ENCODE measurements at places on chromosomes 5 and 9.

DNA sequence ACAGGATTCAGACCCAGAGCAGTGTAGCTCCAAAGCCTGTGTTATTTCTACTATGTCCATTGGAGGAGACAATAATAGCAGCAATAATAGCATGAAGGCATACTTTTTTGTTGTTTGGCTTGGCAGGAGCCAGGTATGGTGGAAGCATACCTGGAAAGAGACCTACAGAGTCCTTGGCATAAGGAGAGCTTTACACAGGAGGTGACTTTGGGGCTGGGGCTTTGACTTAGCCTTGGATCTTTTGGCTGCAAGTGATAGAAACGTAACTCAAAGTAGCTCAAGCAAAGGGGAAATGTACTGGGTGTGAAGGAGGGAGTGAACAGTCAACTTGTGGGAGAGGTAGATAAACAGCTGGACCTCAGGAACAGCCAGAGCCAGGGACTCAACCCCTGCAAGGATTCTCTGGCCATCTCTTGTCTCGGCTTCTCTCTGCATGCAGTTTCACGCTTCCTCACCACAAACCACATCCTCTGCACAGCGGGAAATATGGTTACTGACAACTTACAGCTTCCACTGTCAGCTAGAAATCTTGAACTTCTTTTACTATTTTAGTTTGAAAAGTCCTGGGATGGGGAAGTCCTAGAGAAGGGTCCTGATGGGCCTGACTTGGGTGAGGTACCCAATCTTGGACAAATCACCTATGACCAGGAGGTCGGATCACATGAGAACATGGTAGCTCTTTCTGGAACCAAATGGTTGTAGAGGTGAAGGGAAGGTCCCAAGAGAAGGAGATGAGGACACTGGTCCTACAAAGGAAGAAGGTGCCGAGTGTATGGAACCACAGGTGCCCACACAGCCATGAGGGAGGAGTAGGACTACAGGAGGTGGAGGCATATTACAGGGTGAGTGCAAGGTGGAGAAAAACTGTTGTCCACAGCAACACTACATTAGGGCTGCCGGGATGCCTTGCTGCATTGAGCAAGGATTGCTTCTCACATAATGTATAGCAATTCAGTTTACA lies 47.0 kb upstream of the TGFBR1 start:
- DNase-seq: peak; percentile 42

- peak; percentile 66 for DNase-seq
Measured at GRCh38 chr9:136267261-136268111, 21.9 kb upstream of the QSOX2 start.

DNA sequence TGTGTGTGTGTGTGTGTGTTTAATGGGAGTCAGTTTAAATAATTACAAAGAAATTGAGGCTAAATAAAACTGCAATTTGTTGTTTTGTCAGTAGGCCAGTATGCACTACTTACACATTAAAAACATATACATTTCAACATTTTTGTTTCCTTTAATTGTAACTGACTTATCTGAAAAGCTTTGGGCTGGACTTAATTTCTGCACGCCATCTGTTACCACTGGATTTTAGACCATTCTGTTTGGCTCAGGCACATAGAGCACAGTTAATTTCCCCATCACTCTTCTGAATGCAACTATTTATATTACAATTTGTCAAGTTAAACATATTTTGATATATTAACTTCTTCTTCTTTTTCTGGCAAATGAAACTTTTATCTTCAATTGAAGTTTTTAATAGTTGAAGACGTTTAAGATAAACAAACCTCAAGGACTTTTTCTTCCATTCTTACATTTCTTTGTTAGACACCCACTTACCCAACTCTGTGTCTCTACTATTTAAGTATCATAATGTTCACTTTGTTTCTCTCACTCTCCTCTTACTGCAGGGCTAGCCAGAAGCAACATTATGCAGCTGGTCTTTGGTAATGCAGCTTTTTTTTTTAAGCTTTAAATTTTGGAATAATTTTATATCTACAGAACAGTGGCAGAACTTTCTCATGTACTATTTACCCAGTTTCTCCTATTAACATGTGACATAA lies 253.4 kb upstream of the ANKH start:
- no peak for DNase-seq

GRCh38 chr5:79612667-79613198 lies 492 bp downstream of the TENT2 start:
- no peak for DNase-seq

DNA sequence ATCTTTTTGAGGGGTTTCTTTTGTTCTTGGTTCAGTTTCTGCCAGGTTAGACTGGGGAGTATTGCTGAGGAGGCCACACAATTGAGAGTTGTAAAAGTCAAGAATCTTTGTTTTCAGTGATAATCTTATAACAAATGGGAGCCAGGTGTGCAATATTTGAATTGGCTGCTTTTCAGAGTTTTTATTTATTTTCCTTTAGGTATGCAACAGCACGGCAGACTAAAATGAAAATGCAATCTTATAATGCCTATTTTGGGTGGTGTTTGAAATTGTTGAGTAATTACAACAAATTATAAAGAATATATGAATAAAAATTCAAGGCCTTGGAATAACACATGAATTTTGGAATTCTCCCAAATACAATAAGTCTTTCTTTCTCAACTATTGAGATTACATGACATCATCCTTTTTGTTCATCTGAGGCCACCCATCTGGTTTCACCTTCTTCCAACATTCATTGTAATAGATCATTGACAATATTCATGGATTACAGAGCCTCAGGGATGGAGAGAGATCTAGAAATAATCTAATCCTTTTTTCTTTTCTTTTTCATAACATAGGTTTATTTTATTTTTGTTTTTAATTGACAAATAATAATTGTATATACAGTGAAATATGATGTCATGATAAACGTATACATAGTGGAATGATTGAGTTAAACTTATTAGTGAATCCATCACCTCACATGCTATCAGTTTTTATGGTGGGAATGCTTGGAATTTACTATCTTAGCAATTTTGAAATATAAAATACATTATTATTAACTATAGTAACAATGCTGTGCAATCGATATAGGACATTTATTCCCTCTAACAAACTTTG lies 1061.0 kb downstream of the NR2F1-AS1 start:
- DNase-seq: no peak

DNA sequence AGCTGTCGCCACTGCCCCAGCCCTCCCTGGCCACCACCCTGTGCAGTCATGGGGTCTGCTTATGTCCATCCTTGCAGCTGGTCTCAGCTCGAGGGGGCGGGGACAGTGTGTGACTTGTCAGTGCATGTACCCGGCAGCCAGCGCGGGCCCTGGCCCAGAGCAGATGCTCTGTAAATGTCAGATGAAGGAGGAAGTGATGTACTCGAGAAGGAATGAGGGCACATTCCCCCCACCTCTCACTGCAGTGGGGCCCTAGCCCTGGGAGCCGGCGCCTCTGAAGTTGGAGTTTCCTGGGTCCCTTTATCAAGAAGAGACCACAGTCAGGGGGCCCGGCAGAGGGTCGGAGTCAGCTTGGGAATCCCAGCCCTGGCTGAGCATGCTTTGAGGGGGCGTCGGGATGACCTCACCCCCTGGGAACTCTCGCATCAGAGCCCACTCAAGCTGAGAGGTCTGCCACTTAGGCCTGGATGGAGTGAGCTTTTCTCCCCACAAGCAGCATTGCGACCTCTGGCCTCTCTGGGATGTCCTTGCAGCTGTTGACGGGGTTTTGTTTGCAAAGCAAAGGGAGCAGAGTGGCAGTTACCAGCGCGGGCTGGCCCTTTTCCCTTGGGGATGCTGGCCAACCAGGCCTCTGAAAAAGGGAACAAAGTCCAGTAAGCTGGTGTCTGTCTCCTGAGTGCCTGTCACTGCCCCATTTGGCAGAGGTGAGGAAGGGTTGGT lies 19.0 kb downstream of the NEURL1B start:
- no peak for DNase-seq

All from stimulated activated CD8-positive, alpha-beta memory T cell treated with anti-CD3 and anti-CD28 coated beads, Interleukin-2, amount 100 ng/mL, for 1 hour (primary cell).